ENCODE measurements at places on chromosomes 11 and 22.

- DNase-seq = no peak
Observed at GRCh38 chr11:60912223-60912850, 1.6 kb upstream of the TMEM109 start.

DNA sequence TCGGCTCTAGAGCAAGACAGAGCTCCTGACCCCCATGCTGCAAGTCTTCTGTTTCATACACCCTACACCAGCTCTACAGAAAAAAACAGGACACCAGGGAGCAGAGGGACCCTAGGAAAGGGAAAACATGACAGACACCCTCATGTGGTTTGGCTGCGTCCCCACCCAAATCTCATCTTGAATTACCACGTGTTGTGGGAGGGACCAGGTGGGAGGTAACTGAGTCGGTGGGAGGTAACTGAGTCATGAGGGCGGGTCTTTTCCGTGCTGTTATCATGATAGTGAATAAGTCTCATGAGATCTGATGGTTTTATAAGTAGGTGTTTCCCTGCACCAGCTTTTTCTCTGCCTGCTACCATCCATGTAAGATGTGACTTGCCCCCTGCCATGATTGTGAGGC is 6.6 kb upstream of the C22orf39 start:
- DNase-seq = no peak

DNA sequence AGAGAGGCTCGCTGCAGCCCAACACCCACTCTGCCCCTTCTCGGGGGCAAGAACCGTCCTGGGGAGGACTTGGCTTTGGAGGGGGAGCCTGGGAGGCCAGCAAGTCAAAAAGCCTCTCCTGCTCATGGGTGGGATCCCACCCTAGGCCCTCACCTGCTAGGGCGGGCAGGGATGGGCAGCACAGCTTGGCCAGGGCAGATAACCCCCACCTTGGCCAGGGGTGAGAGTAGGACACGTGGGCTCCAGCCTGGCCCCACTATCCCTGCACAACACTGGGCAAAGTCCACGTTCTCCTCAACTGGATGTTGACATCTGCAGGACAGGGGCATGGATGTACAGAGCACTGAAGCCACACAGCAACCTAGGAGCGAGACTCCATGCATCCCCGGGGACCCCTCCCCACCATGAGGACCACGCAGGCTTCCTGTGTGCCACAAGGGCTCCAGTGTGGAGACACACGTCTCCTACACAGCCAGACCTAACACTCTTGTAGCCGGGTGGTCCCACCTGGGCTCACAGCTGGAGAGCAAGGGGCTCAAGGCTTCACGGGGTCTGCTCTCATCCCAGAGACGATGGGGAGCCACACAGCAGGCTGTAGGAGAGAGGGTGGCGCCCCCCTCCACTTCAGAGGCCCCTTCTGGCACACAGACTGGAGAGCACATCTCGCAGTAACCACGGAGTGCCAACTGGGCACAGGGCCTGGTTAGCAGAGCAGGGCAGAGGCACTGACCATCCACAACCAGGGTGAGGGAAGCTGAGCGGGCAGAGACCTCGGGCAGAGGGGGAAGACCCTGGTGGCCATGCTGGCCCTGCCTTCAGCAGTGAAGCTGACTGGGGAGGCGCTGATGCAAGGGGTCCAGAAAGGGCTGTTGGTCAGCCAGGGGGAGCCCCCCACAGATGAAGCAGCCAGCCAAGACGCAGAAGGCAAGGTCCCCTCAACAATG is 171.1 kb downstream of the CRYBB2 start:
- DNase-seq = no peak

GRCh38 chr11:3016861-3017260 is 24.7 kb upstream of the NAP1L4 start:
- no peak for DNase-seq

- DNase-seq = no peak
Observed at GRCh38 chr11:37504060-37504611, 906.1 kb upstream of the RAG2 start.

DNA sequence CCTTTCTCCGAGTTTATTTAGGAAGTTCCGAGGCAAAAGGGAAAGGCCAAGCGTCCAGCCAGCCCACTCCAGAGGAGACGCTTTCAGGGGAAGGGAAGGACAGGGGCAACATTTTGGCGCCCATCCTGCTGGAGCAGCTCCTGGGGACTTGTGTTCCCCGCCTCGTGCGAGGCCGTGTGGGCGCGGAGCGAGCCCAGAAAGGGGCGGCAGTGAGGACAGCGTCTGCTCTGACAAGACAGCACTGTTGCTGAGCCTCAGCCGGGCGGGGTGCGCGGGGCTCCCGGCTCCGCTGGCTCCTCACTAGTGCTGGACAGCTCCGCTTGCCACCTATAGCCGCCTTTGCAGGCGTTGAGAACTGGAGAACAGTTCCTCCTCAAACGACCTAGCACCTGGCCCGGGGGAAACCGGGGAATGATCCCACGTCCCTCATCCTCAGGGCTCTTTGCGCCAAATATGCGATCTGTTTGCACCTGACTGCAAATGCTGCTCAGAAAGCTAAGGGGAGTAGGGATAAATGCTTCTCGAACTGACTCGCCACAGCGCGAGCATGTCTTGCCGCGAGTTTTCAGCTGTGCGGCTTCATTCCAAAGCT is 722 bp upstream of the GUCY1A2 start:
- DNase-seq = no peak

- no peak for DNase-seq
Observed at GRCh38 chr22:34111210-34111824, 191.0 kb upstream of the LARGE1 start.

GRCh38 chr11:26976389-26976788 is 17.5 kb upstream of the FIBIN start:
- no peak for DNase-seq

DNA sequence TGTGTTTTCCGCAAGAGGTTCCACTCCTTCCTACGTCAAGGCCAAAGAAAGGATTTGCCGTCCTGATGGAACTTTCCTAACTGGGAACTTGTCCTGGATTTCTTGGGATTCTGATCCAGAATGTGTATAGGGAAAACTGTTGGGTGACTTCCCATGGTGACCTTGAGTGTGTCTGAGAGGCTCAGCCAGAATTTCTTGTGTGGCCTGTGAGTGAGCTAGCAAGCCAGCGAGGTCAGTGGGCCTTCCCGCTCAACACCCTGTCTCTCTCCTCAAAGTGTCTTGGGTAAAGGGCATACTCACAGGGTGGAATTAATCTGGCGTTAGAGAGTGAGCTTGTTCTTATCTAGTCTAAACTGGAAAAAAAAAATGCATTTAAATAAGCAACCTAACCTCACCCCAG is 20.4 kb downstream of the ZNRF3 start:
- DNase-seq = no peak

GRCh38 chr11:61948505-61948904 is 1.6 kb upstream of the BEST1 start:
- no peak for DNase-seq

GRCh38 chr11:19574916-19575315 is 137.7 kb upstream of the NAV2 start:
- DNase-seq = no peak

DNA sequence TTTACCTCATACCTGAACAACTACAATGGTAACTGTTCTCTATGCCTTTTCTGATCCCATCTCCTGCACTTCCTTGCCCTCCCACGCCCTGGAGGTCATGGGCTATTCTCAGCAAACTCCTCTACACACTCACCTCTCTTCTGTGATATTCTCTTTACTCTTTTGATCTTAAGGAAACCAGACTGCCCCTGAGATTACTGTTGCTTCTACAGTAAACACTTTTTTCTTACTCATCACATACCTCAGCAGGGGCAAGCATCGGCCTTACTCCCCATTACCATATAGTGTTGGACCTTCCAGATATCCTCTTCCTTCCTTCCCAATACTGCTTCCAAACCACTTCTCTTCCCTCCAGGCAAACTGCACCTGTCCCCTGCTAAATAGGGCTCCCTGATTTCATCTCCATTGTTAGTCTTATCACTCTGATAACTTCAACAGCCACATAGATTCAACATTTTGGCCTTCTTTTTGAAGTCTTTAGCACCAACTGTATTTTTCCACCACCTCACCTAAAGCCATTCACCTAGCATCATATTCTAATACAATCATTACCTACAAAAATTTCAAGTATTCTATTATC is 141.2 kb downstream of the RBFOX2 start:
- DNase-seq = no peak

DNA sequence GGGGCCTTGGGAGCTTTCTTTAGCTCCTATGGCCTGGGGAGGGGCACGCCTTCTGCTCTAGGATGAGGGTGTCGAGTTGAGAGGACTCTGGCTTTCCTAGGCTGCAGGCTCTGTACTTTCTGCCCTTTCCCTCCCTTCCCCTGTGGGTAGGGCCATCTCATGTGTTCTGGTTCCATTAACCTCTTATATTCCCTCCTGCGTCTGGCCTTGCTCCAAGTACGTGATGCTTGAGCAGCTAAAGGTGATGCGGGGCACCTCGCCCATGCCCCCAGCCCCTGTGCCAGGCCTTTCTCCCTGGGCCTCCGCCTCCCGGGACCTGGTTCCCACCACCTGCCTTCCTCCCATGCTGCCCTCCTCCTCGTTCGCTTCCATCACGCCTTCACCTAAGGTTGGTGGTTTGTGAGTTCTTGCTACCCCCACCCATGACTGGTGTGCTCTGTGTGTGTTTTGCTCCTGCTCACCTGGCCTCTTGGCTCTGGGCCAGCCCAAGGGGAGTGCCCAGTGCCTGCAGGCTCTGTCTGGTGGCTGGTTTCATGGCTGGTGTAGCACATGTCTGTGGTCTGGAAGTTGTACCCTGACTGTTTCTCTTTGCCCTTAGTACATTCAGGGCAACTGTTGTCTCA is 34.1 kb downstream of the PHLDB1 start:
- no peak for DNase-seq

DNA sequence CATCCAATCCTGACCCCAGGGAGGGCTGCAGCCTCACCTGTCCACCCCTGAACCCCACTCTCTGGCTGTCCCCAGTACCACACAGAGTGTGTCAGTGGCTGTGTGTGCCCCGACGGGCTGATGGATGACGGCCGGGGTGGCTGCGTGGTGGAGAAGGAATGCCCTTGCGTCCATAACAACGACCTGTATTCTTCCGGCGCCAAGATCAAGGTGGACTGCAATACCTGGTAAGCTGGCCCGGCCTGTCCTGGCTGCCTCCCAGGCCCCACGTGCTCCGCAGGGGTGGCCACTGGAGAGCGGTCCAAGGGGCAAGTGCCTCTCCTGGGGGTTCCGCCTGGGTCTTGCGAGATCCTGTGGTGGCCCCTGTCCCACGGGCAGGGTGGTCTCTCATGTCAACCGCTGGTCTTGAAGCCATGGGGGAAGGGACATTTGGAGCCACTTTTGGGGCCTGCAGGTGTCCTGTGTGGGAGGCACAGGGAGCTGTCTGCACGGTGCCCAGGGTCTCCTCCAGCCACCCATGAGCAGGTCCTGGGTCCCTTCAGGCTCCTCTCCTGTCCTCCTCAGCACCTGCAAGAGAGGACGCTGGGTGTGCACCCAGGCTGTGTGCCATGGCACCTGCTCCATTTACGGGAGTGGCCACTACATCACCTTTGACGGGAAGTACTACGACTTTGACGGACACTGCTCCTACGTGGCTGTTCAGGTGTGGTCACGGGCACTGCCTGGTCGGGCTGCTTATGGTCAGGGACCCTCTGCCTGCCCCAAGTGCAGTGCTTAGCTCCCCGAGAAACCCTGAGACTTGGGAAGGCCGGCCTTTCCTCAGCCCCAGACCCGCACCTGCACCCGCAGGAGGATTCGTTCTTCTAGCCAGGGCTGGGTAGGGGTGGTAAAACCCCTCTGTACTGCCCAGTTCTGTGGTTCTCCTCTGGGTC is 11.8 kb downstream of the MUC2 start:
- no peak for DNase-seq

DNA sequence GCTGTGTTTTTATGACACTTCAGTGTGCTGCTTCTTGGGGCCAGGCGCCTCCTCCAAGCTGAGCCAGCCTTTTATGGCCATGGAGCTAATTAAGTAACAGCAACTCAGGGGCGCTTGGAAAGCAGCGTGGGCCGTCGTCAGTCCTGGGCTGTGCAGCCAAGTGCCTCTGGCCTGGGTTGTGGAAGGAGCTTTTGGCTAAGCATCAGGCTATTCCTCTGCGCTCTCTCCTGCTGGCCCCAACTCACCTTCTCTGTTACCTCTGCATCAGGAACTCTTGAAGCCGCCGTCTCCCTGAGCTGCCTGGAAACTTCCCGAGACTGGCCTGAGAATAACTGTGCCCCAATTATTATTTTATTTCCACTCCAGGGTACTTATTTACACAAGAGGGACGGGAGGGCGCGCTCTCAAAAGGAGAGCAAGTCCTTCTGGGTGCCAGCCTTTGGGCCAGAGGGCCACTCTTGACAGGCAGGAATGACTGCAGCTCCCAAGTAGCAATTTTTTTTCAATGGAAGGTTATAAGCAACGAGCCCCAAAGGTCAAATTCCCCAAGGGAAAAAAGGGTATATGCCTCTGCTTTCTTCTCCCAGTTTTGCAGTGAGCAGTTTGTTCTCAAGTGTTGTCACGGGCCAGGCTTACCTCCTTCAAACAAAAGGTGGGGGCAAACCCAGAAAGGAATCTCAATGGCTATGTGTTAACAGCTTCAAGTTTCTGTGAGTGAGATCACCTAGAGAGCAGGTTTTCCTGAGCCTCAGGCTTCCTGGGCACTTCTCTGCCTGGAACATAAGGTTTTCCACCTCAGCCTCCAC is 38.5 kb upstream of the NAV2 start:
- DNase-seq = no peak

GRCh38 chr11:36485298-36486002 is 24.6 kb downstream of the TRAF6 start:
- no peak for DNase-seq

GRCh38 chr11:133706925-133707794 is 138.2 kb downstream of the SPATA19 start:
- DNase-seq = no peak

DNA sequence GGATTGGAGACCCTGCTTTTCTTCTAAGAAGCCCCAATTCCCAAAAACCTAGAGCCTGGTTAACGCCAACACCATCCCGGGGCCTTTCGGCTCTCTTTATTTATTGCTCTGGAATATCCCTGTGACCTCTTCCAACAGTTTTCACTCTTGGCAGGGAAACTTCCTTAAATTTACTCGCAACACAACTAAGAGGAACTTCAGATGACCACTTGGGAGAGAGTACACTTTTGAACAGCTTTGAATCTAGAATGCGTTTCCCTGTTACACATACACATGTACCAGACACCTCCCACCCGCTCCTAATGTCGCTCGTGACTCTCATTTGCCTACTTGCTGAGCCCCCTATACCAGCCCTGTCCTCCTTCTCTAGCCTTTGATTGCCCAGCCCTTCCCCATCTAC is 19.4 kb downstream of the TUBA8 start:
- DNase-seq = no peak

GRCh38 chr22:48738204-48738980 is 1089.3 kb downstream of the BRD1 start:
- no peak for DNase-seq

DNA sequence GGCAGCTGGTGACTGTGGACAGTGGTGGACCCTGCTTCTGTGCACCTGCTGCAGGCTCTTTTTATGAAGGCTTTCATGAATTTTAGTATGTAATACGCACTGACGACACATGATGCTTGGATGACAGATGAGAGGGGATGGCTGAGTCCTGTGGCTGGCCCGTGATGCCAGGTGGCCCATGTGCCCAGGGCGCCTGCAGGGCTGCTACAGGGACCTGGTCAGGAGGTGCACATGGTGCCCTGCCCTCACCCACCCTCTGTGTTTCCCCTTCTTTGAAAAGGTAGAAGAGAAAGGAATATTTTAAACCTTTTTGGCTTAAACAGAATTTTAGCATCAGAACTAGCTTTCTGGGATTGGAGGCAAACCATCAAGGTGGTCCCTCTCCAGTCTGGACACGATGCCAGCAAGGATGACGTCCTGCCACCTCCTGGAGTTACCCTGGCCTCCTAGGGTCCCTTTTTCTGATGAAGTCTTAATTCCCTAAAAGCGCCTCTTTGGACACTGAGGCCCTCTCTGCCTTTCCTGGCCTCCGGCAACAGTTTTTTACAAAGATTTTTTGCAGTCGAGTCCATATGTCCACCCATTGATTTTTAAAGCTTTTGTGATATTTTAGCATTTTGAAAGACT is 5.4 kb upstream of the RANBP1 start:
- DNase-seq = no peak
